Nephron progenitor cell (in vitro differentiated cells): ENCODE measurements at places on chromosomes 13 and 19.

- no peak for DNase-seq
Observed at GRCh38 chr13:40644838-40645604, 21.4 kb downstream of the FOXO1 start.

DNA sequence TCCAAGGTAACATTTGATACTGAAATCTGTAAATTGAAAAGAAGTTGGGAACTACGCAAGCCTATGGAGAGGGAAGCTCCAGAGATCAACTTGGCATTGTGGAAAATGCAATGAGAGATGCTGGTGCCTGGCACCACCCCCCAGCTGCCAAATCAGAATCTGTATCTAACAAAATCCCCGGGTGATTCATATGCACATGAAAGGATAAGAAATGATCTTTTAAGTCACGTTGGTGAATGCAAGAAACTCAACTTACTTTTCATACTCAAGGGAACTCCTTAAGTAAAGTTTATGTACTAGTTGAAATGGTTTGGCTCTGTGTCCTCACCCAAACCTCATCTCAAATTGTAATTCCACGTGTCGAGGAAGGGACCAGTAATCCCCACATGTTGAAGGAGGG, 158.5 kb upstream of the MYO16 start:
- no peak for DNase-seq

DNA sequence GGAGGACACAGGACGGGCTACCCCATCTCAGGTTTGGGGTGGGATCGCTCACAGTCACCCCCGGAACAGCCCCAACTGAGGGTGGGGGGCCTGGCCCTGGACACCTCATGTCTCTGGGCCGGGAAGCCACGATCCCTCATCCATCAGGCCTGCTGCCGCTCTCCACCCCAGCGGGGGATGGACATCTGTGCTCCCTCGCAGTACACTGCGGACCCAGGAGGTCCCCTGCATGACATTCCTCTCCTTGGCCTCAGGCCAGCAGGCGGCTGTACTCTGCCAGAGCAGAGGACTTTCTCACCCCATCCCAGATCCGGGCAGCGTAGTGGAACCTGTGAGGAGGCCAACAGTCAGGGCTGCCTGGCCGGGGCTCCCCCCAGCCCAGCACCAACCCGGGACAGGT, 15.5 kb downstream of the IRGC start:
- DNase-seq = no peak

DNA sequence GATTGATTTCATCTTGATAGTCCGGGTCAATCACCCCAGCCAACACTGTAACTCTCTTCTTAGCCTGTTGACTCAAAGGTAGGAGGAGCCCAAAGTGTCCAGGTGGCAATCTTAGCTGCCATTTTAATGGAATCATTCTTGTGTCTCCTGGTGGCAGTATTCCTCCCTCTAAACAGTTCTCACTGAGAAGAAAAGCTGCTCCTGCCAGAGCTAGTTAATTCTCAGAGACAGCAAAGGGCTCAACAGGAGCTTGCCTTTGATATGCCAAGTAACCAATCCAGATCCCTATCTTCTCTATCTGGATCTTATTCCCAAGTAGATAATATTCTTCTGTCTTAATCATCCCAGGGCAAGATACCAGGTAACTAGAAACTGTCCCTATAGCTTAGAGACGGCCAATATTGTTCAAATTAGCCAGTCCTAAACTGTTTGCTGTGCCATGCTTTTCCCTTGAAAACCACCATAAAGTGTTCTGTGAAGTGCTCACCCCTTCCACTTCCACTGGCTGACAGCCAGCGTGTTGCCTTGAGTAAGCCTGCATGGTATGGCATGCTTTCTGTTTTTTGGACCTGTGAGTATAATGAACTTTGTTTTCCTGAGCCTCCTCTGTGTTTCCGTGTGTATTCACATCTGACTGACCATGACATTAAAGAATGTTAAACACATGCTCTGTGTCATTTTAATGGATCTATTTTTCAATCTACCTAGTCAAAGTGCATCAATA, 463.7 kb upstream of the SLITRK5 start:
- DNase-seq = no peak

- DNase-seq = peak; percentile 22
Observed at GRCh38 chr19:5829567-5830310, 9.8 kb downstream of the FUT6 start.

GRCh38 chr13:39803156-39803555, 147.7 kb downstream of the COG6 start:
- no peak for DNase-seq

GRCh38 chr19:55654323-55654867, 440 bp upstream of the U2AF2 start:
- peak; percentile 100 for DNase-seq

- DNase-seq = no peak
Observed at GRCh38 chr19:4052114-4052992, 14.3 kb downstream of the ZBTB7A start.

DNA sequence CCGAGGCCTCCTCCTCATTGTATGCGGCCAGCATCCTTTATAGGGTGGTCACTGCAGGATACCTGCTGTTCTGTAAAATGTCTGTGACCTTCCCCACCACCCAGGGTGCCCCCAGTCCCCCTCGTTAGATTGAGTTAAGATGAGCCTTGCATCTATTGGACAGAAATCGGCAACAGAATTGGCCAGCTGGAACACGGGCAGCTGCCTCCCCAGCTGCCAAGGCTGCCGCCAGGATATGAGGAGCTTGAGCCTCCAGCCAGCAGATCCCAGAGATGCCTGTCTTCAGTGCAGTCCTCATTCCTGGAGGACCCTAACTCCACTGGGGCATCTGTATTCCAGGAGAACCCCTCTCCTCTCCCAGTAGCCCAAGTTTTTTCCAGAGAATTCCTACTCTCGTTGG, 463.0 kb downstream of the TSHZ3 start:
- no peak for DNase-seq
